ENCODE measurements at places on chromosomes 1 and 21.
A peak's percentile ranks its signal among the peaks of the same experiment; 100 is the strongest.

DNA sequence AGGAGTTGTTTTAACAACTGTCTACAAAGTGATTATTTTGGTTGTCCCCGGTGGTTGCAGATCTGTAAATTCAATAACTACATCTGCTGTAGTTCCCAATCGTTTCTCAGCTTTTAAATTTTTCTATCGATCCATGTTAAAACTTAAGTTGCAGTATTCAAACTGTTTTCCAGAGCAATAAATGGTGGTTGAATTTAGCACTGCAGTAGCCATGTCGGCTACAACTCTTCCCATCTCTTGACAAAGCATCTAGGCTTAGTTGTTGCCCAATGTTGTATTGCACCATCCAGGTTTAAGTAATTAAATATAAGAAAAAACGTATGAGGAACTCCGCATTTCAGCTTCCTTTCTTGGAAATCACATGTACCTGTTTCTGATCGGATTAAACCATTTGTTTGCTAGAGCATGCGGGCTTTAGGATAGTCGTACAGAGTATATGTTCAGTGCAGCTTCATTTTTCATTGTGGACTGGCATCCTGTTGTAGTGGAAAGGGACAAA, 996 bp downstream of the CNIH4 start:
- DNase-seq, result peak; percentile 18

DNA sequence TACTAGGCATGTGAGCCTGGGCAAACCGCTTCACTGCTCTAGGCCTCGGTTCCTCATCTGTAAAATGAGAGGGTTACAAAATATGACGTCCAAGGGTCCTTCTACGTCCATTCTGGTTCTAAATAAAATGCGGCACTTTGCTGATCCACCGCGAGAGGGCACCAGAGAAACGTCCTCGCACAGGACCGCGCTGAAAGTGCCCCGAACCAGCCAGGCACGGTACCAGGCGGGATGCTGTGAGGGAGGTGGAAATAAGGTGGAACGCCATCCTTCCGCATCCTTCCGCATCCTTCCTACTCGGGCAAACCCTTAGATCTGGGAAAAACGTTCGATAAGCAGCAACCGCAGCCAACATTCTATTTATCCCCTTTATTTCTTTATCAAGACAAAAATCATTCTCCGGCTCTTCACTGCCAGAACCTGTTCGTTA, 60.3 kb upstream of the KRTAP19-8 start:
- peak; percentile 64 for DNase-seq

DNA sequence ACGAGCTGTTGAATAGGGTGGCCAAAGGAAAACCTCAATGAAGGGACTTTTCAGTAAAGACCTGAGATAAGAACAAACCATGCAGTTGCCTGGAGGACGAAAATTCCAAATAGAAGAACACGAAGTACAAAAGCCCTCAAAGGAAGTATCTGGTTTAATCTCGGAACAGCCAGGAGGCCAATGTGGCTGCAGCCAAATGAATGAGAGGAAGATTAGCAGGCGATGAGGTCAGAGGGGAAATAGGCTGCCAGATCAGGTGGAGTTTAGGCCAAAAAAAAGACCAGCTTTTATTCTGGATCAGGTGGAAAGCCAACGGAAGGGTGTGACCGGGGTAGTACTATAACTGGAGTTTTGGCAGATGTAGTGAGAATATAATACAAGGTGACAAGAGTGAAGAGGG, 43.7 kb downstream of the SRSF11 start:
- DNase-seq, result no peak

- DNase-seq, result no peak
Observed at GRCh38 chr21:38363693-38364092, 106.9 kb downstream of the KCNJ15 start.

- DNase-seq, result no peak
Observed at GRCh38 chr1:158939180-158939579, 7.8 kb downstream of the PYHIN1 start.

- no peak for DNase-seq
Observed at GRCh38 chr21:16900685-16901084, 612.2 kb upstream of the CXADR start.

GRCh38 chr1:185857442-185857841, 123.3 kb downstream of the HMCN1 start:
- DNase-seq, result no peak

GRCh38 chr1:77594366-77595112, 87.9 kb downstream of the ZZZ3 start:
- DNase-seq, result no peak

GRCh38 chr1:24048205-24048869, 63.6 kb downstream of the MYOM3 start:
- no peak for DNase-seq

- DNase-seq, result no peak
Observed at GRCh38 chr1:156033011-156033410, 12.3 kb upstream of the SSR2 start.
